Stimulated activated CD8-positive, alpha-beta memory T cell treated with anti-CD3 and anti-CD28 coated beads, Interleukin-4, amount 100 ng/mL, for 24 hours (primary cell): ENCODE measurements at places on chromosomes 6 and 20.

DNA sequence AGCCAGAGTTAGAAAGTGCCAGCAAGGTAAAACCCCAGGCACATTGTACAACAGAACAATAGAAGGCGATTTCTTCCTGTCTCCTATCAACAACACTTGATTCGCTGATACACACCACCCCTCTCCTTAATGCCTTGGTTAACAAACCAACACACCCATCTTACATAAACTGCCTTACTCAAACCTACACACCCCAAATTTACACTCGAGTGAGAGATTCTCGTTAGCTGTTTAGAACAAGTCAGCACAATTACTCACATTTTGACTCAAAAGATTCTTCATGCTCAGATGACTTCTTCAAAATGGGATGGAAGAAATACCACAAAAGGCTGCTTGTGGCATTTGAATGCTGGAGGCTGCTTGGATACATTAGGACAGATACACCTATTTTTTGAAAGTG, 80.0 kb upstream of the FOXQ1 start:
- no peak for DNase-seq

DNA sequence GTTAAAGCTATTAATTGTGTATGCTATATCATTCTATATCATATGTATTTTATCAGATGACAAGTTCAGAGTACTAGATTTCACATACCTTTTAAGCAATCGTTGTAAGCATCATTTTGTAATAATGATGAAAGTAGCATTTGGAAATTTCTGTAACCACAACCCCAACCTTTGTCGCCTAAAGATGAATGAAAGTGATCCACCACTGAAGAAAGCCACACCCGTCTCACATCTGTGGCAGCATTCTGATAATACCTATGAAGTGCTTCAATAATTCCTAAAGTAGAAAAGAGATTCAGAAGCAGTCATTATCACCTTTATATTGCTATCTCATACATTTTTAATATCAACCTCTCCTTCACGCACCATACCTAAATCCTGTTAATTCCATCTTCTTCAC, 16.6 kb downstream of the ZUP1 start:
- DNase-seq, result no peak

- no peak for DNase-seq
These were observed 30.9 kb downstream of the ELOVL5 start for GRCh38 chr6:53317861-53318260.

DNA sequence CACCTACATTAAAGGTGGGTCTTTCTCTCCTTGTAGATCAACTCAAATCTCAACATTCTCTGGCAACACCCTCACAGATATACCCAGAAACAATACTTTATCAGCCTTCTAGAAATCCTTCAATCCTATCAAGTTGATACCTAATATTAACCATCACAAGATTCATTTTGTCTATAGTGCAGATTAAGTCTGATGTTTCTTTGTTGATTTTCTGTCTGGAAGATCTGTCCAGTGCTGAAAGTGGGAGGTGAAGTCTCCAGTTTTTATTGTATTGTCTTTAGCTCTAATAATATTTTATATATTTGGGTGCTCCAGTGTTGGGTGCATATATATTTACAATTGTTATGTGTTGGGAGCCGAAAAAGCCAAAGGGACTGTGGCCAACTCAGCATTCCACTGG, 493.9 kb upstream of the ADGRB3 start:
- DNase-seq, result no peak

- DNase-seq, result no peak
These were observed 54.9 kb downstream of the CDH22 start for GRCh38 chr20:46253391-46253790.

DNA sequence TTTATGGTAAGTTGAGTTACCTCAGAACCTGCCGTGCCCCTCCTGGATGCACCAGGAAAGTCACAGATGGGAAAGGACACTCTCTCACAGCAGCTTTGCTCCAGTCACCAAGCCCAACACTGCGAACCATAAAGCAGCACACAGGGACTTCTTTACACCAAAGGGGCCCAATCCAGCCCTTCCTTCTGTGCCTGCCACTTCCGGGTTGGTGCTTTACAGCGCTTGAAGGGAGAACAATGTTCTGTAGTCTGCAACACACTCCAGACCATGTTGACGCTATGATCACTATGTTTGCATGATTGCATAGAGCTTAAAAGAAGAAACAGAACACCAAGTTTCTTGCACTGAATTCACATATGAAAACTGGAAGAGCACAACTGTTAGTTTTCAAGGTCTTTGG, 57.1 kb downstream of the SERAC1 start:
- no peak for DNase-seq

GRCh38 chr20:5141615-5142014, 14.8 kb downstream of the CDS2 start:
- no peak for DNase-seq

DNA sequence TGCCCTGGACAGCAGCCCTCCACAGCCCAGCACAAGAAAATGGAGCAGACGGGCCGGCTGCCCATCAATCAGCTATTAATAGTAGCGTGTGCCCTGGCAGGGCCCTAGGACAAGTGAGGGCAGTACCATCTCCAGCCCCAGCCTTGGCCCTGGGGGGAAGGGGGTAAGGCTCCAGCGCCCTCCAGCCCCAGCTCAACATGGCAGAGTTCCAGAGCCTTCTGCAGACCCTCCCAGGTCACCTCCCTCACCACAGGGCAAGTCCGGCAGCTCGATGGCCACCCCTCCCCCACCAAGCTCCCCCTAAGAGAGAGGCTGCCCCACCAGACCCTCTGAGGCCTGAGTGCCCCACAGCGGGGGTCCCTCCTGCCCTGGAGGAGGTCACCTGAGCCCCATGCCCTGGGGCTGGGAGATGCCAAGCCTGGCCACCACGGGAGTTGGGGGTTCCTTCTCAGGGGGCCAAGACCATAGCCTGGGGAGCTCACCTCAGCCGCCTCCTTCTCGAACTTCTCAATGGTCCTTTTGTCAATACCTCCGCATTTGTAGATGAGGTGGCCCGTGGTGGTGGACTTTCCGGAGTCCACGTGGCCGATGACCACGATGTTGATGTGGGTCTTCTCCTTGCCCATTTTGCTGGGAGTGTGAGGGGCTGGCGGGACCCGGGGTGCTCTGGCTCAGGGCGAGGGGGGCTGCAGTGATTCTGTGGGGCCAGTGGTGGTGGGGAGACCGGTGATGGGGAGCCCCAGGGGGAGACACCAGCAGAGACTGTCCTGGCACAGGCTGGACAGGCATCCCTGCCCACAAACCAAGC, 1.5 kb downstream of the EEF1A2 start:
- DNase-seq, result no peak

DNA sequence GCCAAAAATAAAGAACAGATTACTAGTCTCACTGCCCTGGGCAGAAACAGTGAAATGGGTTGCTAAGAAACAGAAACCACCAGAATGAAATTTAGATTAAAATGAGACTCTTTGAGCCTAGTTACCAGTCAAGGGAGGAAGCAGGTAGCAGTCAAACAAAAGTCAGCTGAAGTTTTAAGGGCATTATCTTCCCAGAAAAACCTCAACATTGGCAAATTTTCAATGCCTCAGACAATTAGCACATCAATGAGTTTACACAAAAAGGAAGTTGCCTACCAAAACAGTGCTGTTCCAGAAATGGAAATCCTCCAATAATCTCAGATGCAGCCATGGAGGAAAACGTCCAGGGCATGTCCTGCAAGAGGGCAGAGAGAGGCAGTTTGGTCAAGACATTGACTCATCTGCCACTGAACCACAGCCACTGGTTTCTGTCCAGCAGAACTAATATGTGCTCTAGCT, 399.7 kb upstream of the ADGRB3 start:
- no peak for DNase-seq

GRCh38 chr6:22081709-22082108, 215.1 kb downstream of the PRL start:
- no peak for DNase-seq

- no peak for DNase-seq
These were observed 5.0 kb downstream of the DST start for GRCh38 chr6:56637640-56638039.

GRCh38 chr6:41065550-41066026, 6.6 kb downstream of the OARD1 start:
- DNase-seq, result no peak

DNA sequence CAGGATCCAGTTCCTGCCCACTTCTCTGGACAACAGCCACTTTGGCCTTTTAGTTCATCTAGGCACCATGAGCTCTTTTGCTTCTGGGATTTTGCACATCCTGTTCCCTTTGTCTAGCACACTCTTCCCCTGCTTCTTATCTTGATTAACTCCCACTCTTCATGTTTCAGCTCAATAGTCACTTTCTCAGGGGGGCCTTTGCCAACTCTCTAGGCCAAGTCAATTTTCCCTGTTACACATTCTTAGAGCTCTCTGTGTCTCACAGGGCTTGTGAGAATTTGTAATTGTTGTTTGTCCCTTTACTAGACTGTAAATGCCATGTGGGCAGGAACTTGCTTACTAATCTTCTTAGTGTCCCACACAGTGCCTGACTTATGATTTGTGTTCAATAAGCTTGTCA, 58.1 kb upstream of the EPB41L1 start:
- DNase-seq, result no peak

GRCh38 chr6:42696526-42697267, 25.7 kb downstream of the PRPH2 start:
- DNase-seq, result no peak

DNA sequence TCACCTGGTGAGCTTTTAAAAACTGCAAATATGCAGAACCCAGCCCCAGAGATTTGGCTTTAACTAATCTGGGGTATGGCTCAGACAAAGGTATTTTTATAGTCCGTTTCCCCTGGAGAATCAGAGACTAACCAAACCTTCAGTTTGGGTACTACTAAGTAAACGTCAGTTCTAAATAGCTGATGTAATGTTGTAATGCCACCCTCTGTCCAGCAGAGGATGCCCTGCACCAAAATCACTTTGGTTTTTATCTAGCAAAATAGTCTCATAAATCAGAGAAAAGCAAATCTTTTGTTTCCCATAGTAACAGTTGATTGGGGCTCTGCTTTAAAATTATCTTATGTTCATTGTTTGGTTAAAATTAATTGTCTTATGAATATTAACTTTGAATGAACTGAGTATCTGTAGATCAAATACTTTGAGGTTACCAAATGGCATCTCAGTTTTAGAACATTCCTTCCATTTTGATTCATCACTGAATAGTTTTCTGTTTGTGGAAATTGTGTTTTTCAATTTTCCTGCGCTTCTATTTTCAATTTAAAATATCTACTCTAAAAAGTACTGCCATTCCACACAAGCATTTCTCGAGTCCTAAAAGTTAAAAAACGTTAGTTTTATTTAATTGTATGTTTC, 278.3 kb upstream of the PLCB4 start:
- DNase-seq, result no peak

DNA sequence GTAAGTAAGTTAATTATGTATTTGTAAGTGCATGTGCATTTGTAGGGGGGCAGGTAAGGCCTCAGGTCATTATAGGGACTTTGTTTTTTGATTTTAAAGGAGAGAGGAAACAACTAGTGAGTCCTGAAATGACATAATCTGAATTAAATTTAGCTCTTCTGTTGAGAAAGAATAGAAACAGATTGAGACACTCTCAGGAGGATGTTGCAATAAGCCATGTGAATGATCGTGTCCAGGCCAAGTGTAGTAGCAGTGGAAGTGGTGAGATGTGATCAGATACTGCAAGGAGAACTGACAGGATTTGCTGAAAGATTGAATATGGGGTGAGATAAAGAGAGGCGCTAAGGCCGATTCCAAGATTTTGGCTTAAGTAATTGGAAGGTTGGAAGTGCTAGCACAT, 2.6 kb upstream of the CENPW start:
- DNase-seq, result no peak

DNA sequence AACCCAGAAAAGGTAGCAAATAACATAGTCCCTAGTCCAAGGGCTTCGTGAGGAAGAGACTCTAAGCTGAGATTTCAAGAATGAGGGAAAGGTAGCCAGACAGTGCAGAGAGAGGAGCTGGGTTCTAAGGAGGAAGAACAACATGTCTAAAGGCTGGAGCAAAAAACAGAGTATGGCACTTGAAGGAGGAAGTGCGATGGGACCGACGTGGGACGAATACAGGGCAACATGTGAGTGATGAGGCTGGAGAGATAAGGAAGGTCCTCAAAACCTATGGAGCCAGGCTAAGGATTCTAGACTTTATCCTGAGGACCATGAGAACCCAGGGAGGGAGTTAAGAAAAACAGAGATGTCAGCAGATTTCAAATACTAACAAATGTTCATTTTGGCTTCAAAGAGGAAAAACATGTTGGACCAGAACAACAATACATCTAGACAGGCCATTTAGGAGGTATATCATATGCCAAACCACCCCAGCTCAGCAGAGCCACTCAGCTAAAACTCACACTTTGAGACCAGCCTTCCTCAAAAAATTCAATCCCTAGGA, 17.5 kb downstream of the ATXN1 start:
- no peak for DNase-seq

- DNase-seq, result no peak
These were observed 6.3 kb downstream of the IPCEF1 start for GRCh38 chr6:154350293-154350692.

DNA sequence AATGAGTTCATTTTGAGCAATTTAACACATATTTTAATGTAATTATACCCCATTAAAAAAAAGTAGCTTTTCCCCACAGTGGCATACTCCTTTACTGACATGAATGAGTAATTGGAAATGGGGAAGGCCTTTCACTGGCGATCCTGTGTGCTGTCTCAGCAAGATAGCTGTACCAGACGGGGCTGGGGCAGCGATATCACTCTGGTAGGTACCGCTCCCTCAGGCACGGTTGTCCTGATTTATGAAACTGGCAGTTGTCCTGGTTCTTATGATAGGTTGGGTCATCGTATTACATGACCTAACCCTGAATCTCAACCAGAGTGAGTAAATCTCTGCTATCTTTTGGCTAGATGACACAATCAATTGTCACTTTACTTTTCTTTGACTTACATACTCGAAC, 355.0 kb upstream of the MAP3K7 start:
- DNase-seq, result no peak

DNA sequence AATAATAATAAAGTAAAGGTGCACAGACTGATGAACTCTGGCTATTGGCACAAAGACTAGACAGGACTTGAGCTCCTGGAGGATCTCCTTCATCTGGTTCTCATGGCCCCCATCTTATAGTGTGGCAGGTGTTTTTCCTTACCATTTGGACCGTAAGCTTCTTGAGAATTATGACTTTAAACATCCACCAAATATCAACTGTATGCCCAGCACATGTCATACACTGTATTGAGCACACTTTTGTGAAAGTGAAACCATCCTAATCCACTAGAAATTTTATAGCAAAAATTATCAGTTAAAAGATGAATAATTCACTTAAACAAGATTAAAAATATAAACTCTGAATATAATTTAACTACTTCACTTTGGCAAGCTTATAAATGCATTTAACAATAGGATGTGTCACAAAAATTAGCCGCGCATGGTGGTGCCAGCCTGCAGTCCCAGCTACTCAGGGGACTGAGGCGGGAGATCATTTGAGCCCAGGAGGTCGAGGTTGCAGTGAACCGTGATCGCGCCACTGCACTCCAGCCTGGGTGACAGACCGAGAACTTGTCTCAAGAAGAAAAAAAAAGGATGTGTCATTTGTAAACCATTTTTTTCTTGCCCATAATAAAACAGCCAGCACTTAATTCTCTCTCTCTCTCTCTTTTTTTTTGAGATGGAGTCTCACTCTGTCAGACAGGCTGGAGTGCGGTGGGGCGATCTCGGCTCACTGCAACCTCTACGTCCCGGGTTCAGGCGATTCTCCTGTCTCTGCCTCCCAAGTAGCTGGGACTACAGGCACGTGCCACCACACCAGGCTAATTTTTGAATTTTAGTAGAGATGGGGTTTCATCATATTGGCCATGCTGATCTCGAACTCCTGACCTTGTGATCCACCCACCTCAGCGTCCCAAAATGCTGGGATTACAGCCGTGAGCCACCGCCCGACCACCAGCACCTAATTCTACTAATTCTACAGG, 9.1 kb downstream of the HIVEP2 start:
- DNase-seq, result no peak
